ENCODE measurements at places on chromosomes 5 and 9.

GRCh38 chr9:96411129-96411838 is 6.9 kb downstream of the ZNF367 start:
- no peak for DNase-seq

- no peak for DNase-seq
Observed at GRCh38 chr5:130278136-130278535, 373.9 kb downstream of the CHSY3 start.

- DNase-seq = no peak
Observed at GRCh38 chr9:4292781-4293180, 7.1 kb downstream of the GLIS3 start.

- no peak for DNase-seq
Observed at GRCh38 chr5:72180925-72181324, 73.7 kb downstream of the MAP1B start.

DNA sequence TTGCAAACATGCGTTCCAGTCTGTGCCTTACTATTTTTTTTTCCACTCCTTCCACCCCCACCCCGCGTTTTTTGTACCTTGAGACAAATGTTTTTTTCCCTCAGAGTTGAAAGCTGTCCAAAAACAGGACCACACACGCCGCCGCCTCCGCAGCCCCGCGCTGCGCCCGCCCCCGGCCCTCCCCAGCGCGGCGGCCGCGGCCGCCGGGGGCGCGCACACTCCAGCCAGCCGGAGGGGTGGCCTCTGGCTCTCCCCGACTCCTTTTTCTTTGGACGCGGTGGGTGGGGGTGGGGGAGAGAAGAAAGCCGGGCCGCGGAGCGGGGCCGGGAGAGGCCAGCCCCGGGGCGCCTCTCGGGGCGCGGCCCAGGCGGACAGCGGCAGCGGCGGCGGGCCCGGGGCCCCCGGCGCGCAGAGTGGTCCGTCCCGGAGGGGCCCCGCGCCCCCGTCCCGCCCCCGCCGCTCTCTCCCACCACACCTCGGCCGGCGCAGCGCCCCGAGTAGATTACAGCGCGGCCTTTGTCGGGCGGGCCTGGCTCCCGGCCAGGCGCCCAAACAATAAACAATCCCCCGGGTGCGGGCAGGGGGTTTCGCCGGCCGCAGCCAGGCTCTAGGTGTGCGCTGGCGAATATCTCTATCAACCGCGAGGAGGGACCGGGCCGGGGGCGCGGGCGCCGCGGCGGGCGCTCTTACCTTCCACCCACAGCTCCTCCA is 10.9 kb downstream of the PTCH1 start:
- peak; percentile 20 for DNase-seq

GRCh38 chr5:122559676-122560075 is 215.2 kb upstream of the SNX2 start:
- peak; percentile 32 for DNase-seq

DNA sequence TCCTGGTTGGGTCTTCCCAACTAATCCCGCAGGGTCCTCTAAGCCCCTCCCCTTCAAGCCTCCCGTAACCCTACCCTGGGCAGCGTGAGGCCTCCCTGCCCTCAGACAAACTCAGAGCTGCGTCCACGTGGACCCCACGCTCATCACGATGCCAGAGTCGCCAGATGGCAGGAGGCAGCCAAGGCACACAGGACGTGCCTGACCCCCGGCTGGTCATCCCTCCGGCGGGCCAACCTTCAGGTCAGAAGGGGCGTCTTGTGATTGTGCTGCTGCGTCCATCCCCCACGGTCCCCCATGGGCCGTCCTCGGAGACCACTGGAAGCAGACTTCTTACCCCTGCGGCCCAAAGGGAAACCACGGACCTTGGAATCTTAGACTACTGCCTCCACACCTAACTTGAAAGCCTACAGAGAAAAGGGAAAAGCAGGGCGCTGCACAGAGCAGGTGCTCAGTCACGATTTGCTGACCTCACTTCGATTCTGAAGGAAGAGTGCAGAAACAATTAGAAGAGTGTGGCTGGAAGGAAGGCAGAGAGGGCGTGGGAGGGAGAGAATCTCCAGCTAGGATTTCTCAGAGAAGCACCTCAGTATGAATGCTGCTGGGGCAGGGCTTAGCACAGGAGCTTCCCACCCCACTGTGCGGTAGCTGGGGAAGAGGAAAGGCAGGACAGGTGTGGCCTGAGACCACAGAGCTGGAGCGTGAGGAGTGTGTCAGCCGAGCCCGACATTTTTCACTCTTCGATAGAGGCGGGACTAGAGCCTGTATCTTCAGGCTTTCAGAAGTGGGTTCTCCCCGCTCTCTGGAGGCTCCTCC is 174.8 kb downstream of the ERCC6L2 start:
- DNase-seq = no peak

DNA sequence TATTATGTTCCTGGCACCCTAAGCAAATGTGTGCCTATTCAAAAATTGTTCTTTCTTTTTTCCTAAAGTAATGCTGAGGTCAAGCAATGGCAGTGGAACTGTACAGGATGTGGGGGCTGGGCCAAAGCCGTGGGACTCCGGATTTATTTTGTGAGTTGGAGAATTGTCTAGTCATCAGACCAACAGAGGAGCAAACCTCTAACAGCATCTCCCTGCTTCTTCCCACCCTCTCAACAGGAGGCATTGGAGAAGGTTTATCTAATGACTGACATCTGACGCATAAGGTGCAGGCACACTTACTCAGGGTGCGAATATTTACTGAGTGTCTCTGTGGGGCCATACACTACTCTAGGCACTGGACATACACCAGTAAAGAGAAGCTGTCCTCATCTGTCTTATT is 38.6 kb downstream of the MARCHF11 start:
- DNase-seq = no peak

DNA sequence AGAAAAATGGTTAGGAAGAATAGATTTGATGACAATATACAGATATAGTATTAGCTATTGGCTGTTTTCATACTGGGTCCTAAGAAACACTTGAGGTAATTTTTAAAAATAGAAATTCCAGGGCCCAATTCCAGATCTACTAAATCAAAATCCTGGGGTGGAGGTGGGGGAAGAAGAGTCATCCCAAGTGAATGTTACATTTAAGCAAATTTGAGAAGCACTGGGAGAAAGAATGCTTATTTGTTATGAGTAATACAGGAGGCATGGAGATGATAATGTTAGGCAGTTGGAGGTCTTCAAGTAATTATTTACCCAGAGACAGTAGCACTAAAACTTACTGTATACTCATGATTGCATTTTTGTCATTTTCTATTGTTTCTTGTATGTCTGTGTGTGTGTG is 93.0 kb upstream of the DAB2 start:
- DNase-seq = peak; percentile 93

DNA sequence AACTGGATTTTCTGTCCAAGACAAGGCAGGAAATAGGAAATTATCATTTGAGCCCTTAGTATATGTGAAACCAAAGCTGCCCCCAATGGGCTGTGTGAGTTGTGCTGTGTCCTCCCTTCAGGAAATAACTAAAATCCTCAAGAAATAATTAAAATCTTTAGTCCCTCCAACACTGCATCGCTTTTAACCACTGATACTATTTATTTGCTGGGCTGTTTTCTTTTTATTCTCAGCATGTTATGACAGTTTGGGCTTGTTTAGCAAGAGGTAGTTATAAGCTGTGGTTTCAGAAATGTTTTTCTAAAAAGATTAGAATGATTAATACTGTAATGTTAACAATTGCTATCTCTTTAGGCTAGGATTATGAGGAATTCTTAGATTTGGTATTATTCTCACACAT is 187.0 kb upstream of the KCNN2 start:
- DNase-seq = peak; percentile 24

DNA sequence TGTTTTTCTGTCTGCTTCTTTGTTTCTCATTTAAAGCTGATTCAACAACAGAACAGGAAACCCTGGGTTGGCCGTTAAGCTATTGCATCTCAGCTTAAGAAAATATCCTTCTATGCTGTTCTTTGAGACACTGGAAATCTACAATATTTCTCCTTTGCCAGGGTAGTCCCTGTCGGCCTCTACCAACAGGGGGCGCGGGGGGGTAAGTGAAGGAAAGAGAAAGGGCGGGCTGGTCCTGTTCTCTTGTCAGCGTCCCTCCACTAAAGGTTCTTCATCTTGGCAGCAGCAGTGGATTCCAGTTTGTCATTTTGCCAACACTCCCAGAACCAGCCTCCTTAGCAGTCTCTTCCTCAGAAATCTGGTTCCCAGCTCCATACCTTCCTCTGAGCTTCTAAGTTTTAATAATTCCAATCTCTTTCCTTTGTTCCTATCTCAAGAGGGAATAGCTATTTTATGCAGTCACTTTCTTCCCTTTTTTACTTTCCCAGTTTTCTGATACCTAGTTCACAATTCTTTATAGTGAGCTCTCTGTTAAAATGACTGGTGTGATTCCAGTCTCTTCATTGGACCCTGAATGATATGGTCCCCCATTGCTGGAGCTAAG is 222.3 kb downstream of the GLIS3 start:
- DNase-seq = peak; percentile 86

DNA sequence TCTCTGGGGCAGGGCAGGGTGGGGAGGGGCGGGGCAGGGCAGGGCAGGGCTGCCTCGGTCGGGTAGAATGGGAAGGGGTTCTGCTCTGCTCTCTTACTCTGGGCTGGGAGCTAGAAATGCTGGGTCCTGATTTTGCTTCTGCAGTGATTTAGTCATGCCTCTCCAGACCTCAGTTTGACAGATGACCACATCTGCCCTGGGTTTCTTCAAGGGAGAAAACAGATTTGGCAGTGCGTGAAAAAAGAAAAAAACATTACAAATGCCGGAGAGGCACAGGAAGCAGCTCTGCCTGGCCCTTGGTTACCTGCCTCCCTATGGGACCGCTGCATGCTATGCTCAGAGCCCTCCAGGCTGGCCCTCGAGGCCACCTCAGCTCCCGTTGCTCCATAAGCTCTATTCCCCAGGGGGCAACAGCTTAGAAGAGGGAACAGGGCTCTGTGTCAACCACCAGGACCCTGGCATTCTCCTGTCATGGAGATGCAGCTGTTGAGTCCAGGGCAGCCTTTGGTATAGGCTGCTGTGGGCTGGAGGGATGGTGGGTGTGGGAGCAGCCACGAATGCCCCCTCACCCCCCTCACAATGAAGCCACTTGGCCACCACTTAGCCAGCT is 53.2 kb upstream of the UBTD2 start:
- no peak for DNase-seq
